ENCODE measurements at places on chromosomes 16 and 17.
A peak's percentile ranks its signal among the peaks of the same experiment; 100 is the strongest.

GRCh38 chr16:53945996-53946395, 242.0 kb downstream of the FTO start:
- no peak for DNase-seq

GRCh38 chr16:66254106-66254505, 112.4 kb upstream of the CDH5 start:
- DNase-seq = no peak

DNA sequence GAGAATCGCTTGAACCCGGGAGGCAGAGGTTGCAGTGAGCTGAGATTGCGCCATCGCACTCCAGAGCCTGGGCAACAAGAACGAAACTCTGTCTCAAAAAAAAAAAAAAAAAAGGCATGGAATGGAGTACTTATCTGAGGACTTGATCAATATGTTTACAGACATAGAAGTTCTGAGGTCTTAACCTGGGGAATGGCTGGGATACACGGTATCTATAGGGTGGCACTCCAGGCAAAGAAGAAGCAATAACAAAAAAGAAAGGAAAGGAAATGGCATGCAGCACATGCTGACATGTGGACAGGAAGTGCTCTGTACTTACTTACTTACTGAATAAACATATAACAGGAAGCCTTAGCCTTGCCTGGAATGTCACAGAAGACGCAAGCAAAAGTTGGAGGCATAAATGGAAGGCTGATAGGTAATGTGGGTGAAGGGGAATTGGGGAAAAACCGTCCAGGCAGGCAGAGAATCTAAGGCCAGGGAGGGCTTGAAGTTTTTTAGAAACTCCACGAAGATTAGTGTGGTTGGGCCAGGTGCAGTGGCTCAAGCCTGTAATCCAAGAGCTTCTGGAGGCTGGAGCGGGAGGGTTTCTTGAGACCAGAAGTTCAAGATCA, 10.1 kb upstream of the SPOP start:
- no peak for DNase-seq

GRCh38 chr16:79210607-79211006, 389.9 kb downstream of the MAF start:
- DNase-seq = no peak

- DNase-seq = no peak
These were observed 98.7 kb upstream of the SDK2 start for GRCh38 chr17:73742948-73743381.

DNA sequence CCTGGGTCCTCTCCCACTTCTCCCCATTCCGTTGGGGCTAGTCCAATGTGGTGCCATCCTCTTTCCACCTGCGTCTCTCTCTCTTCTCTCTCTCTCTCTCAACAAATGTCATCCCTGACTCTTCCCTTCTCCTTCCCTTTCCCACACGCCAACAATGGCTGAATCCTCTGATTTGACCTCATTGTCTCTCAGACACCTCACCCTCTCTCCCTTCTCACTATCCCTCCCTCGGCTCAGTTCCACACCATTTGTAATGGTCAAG, 628 bp upstream of the ZNF18 start:
- no peak for DNase-seq

- no peak for DNase-seq
These were observed 4.5 kb downstream of the NTHL1 start for GRCh38 chr16:2042986-2043666.

DNA sequence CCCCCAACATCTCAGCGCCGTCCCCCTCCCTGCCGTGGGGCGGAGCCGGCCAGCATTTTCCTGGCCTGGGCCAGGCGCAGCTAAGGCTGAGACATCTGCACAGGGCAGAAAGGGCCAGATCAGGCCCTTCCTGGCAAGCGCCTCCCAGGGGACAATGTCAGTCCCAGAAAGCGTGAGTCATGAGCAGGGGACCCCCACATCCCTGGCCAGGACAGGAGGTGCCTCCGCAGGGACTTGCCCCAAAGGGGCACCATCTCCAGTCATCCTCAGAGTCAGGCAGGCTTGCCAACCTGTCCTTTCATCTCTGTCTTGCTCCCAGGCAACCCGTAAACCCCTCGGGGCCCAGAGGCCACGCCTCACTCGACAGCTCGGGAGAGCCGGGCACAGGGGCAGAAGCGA, 43.2 kb downstream of the SOCS1 start:
- no peak for DNase-seq

GRCh38 chr17:67156269-67157199, 88.5 kb downstream of the HELZ start:
- DNase-seq = no peak

- DNase-seq = no peak
These were observed 183.1 kb upstream of the COX10 start for GRCh38 chr17:13885953-13886889.

DNA sequence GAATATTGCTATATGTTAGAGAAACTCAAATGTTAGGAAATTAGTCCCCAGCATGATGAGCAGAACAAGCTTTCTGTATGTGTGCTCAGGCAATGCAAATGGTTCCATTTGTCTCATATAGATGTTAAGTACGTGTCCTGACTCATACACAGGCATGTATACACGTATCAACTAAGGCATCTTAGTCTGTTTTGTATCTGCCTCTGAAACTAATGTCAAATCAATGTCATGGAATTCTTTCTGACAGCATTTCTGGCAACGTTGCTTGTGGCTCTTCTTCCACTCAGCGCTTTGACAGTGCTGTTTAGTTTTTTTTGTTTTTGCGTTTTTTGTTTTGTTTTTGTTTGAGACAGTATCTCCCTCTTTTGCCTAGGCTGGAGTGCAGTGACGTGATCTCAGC, 111.9 kb downstream of the CNTNAP4 start:
- no peak for DNase-seq

DNA sequence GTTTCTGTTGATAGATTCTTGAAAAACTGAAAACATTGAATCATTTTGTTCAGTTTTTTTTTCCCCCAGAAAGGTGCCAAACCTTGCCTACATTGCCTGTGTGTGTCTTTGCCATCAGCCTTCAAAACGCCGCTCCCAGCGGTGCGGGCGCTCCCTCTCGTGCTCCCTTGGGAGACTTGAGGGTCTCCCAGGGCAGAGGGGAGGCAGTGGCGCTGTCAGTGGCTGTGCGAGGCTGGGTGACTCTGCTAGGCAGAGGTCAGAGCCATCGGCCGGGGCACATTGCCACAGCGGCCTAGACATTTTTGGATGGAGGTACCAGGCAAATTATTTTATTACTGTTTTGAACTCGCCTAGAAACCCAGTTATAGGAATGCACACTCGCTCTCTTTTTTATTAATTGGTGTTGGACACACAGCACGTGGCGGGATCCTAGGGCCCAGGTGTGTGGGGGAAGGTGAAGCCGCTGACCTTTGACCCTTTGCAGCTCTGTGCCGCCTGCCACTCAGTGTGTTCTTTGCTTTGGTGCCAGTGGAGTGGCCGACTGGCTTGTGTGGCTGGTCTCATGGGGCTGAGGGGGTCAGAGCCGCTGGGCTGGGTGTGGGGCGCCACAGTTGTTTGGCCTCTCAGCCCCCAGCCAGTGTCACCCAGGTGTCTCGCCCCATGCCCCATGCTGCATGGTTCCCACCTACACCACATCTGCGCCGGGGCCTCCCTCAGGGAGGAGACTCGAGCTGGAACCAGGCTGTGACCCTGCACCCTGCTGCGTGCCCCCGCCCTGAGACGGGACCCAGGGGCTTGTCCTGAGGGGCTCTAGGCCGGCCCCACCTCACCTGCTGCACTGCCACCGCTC, 115.7 kb downstream of the BANP start:
- no peak for DNase-seq

DNA sequence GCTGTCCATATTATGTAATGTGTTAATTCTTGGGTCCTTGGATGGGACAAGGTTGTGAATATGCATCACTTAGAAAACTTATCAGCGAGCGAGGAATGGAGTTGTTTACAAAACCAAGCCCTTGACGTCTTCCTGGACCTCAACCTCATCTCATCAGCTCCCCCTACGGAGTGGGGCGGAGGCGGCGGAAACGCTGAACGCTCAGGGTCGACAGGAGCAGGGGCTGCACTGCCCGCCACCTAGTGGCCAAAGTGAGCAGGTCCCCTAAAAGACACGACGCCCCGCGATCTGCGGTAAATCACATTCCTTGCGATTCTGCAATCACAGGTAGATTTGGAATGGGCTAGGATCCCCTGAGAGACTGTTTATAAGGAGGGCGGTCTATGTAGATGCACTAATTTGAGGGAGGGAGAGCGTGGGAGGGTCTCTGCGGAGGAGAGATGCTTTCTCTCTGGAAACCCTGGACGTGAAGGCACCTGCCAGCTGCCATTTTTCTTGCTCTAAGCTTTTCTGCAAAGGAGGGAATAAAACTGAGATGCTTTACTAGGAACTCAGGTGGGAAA, 5.4 kb upstream of the ICAM2 start:
- no peak for DNase-seq

- DNase-seq = no peak
These were observed 2.5 kb downstream of the GUCY2D start for GRCh38 chr17:8004899-8005298.

- peak; percentile 79 for DNase-seq
These were observed 4.8 kb upstream of the ARL4D start for GRCh38 chr17:43393944-43394482.

DNA sequence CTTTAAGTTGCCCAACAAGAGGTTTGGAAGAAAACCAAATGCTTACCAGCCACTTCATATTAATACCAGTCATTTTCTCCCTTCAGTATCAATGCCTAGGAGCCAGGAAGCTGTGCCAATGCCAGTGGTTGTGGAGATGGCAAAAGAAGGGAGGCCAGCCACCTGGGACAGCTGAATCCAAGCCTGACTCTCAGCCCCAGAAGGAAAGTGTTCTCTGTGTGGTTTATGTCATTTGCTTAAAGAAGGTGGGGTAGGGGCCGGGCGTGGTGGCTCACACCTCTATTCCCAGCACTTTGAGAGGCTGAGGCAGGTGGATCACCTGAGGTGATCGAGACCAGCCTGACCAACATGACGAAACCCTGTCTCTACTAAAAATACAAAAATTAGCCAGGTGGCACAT, 13.4 kb downstream of the C17orf78 start:
- DNase-seq = no peak

GRCh38 chr17:49515196-49515770, 20.2 kb downstream of the NGFR start:
- DNase-seq = peak; percentile 66

DNA sequence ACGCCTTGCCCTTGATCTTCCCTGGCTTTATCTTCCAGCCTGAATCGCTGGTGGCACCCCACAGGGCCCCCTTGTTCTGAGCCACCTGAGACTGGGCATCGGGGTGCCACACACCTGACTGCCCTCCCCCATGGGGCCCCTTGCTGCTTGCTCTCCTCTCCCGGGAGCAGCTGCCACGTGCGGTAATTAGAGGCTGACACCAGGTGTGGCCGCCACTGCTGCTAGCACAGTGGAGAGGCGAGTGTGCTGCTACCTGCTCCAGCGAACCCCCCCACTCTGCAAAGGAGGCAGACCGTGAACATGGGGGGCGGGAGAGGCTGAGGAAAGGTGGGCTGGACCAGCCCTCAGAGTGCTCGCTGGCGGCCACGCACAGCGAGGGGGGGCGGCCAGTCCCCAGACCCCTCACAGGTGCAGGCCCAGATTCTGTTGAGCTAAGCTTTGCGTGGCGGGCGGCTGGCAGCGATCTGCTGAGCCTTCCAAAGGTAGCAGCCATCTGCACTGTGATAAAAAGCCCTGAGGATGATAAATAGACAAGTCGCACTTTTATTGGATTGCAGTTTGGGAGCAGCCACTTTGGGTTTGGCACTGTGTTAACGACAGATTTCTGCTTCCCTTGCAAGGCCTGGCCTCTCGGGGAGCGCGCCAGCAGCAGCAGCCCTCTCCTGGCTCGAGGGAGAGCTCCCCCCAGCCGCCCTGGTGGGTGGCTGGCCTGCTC, 167.9 kb upstream of the GSE1 start:
- no peak for DNase-seq

- no peak for DNase-seq
These were observed 101.9 kb upstream of the HSBP1 start for GRCh38 chr16:83705856-83706255.

DNA sequence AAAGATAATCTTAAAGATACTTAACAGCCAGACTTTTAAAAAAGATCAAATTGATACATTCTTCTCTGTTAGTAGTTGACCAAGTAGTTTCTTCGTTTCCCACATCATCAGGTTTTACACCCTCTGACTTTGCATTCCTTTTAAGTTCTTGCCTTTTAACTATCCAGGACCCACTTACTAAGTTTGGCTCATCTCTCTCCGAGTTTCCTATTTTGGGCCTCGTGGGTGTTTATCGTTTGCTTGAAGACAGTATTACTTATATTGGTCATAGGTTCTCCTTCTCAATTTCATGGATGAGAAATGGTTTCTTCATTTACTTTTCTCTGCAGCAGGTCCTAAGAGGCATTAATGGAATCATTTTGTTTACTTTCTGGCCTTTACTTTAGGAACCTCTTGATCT, 43.2 kb downstream of the RPA1 start:
- DNase-seq = no peak

GRCh38 chr17:78667741-78668640, 90.8 kb upstream of the DNAH17 start:
- no peak for DNase-seq

DNA sequence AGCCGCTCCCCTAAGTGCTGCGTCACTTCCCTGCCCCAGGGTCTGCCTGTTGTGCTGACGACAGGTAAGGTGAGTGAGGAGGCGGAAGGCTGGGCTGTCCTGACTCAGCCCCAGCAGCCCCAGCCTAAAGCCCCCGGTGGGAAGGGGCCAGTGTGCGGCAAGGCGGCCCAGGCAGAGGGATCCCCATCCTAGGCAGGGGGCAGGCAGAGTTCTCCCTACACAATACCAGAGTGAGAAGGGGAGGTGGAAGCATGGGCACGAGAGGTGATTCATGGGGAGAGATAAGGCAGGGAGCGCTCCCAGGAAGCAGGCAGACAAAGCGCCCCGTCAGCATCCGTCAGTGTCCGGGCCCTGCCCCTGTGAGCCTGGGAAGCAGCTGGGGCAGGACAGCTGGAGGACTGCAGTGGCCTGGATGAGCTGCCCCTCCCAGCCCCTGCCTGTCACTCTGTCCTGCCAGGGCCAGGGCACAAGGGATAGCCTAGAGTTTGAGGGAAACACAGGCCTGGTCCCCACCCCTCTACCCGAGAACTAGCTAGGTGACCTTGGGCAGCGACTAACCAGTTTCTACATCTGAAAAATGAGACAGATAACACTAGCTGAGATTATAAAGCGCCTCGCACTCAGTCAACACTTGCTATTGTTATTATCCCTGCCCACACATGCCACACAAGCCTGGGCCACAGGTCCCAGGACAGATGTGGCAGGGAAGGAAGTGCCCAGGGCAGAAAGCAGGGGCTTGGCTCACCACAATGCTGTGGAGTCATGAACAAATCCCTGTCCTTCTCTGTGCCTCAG, 3.8 kb downstream of the FAM83G start:
- no peak for DNase-seq

GRCh38 chr16:89290887-89291286, 73.4 kb downstream of the ZNF778 start:
- no peak for DNase-seq

- DNase-seq = no peak
These were observed 10.7 kb downstream of the PROCA1 start for GRCh38 chr17:28700830-28701492.

DNA sequence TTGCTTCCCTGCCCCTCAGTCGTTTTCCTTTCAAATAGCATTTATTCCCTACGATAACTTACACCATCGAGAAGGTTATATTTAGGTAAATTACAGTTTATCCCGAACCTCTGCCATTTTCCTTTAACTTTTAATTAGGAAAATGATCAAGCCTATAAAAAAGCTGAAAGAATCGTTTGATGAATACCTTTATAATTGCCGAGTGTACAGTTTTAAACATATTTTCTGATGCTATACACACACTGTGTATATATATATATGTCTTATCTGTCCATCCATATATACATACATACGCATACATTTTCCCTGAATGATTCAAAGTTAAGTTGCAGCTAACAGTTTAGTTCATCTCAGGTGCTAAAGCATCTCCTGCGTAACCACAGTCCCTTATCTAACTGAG, 56.6 kb upstream of the CRISPLD2 start:
- DNase-seq = no peak
